ENCODE measurements at places on chromosomes 12 and 14. TPM values are rescaled to one million over a fixed set of nuclear protein-coding genes. Genes with fewer than 3 reads are reported as not detected.

Gene IL22
- polyA plus RNA-seq = not detected

DNA sequence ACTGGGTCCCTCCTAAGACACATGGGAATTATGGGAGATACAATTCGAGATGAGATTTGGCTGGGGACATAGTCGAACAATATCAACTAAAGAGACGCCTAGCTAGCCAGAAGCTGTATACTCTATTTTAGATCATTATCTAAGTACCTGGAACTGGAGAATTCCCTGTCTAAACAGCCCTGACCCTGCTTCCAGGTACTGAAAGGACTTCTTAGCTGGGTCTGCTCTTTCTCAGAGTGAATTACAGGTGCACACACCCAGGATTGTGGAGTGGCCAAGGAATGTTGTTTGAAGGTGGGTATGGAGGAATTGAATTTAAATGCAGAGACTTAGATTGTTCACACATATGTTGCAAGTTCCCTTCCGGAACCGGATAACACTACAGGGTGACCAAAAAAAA is 733.0 kb downstream of the RPS29 start:
- DNase-seq = no peak

- DNase-seq = no peak
Measured at GRCh38 chr12:131436922-131437705, 273.8 kb upstream of the SFSWAP start.

GRCh38 chr12:49342914-49343731 is 3.6 kb upstream of the DNAJC22 start:
- no peak for DNase-seq

Gene TMEM30B
- polyA plus RNA-seq = 13.0 TPM

- no peak for DNase-seq
Measured at GRCh38 chr12:57142121-57142520, 5.3 kb downstream of the LRP1-AS start.

Gene CSAD
- 31.1 TPM for polyA plus RNA-seq

Gene UBR7
- 41.5 TPM for polyA plus RNA-seq

DNA sequence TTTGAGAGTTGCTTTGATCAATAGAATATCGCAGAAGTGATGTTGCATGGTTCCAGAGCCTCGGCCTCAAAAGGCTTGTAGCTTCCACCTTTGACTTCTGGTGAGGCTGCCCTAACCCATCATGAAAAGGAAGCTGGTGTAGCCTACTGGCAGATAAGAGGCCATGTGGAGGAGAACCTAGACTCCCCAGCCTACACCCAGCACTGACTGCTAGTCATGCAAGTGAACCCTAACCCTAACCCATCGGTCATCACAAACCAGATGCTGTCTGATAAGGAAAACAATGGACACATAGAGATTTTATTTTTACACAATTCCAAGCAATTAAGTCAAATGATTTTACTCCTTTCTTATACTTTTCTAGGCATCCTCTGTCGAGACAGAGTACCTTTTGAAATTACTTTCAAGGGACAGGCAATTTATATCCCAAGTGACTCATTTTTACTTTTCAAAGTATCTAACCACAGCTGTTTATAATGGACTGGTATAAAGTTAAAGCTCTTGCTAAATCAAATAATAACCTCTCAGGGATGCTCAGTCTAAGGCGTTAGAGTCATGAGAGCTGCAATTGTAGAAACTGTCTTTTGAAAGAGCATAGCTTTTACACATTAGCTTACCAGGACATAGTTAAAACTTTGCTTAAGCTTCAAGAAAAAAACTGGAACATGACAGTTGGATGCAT is 17.6 kb downstream of the PTPRB start:
- DNase-seq = no peak

DNA sequence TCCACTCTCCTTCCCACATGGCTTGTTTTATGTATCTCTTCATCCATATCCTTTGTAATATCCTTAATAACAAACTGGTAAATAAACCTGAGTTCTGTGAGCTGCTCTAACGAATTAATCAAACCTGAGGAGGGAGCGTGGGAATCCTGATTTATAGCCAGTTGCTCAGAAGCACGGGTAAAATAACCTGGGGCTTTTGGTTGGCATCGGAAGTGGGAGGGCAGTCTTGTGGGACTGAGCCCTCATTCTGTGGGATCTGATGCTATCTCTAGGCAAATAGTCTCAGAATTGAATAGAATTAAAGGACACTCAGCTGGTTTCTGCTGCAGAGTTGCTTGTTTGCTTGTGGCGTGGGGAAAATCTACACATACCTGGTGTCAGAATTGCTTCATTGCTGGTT is 17.5 kb upstream of the LDHB start:
- no peak for DNase-seq

DNA sequence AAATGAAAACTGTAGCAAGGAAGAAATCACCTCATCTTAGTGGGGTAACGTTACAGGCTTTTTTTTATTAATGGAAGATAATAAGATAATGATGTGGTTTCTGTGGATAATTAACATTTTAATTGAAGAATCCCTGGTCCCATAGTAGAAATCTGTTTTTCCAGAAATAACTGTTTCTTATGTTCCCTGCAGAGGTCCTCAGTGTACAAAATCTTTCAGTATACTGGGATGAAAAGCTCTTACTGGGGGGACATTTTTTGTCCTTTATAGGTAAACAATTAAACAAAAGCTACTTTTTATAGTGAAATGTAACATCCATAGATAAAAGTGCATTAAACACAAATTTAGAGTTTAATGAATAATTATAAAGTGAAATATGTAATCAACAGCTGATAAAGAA is 312.2 kb downstream of the ATXN7L3B start:
- DNase-seq = no peak

- no peak for DNase-seq
Measured at GRCh38 chr12:56629459-56630179, 507 bp downstream of the BAZ2A start.

GRCh38 chr12:26744697-26745440 is 88.1 kb downstream of the ITPR2 start:
- DNase-seq = no peak

DNA sequence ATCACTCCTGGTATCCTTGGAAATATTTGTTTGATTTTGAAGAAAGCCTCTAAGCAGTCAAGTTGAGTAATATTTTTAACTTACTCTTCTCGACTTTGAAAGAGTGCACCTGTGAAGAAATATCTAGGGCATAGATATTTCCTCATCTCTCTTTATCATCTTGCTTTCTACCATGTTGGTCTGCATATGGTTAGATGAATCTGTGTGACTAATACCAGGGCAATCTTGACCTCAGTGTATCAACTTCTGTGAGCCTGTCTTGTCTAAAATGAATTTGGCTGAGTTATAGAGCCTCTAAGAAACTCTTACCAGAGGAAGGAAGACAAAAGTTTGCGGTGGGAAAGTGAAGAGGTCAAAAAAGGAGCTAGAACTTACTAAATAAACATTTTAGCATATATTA is 68.4 kb downstream of the SYT1 start:
- no peak for DNase-seq
